ENCODE measurements at places on chromosomes 12 and 14.

DNA sequence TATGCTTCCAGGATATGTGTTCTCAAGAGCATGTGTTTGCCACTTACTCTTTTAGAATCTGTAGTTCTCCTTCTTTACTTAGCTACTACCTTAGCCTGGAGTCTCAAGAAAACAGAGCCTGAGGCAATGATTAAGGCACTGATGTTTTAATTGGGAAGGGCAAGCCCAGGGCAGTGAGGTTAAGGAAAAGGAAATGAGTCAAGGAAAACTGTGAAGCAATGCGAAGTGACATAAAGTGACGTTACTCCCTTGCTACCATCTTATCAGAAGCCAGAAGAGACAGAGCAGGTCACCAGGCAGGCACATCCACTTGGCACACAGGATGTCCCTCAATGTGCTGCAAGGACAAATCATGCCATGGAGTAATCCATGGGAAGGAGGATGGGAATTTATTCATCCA, 11.3 kb upstream of the EML5 start:
- DNase-seq, result peak; percentile 12

DNA sequence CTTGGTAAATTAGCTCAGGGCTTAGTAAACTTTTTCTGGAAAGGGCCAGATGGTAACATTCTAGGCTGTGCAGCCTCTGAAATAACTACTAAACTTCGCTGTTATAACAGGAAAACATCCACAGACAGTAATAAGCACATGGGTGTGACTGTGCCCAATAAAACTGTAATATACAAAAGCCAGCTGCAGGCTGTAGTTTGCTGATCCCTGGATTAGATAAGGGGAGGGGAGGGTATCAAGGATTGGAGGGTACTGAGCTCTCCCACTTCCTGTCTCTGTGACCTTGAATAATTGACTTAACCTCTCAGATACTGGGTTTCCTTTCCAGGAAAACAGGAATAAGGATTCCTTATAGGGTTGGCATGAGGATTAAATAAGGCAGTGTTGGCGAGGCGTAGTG, 81.2 kb downstream of the CCDC60 start:
- DNase-seq, result no peak

GRCh38 chr14:75442166-75442565, 14.3 kb downstream of the JDP2 start:
- no peak for DNase-seq

DNA sequence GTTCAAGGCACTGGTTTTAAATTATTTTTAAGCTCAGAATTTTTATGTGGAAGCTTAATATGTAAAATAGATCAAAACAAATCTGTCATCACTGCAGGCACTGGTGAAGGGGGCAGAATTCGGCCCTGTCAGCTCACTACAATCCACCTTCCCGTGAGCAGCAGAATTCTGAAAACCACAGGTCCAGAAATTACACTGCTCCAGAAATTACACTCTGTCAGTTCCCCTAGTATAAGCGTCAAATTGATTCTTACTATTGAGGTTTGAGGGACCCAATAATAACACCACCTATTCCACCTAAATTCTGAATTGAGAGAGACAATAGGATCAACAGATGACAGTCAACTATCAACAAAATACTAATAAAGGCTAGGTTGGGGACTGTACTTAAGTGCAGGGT, 245.5 kb downstream of the PHLDA1 start:
- no peak for DNase-seq

- no peak for DNase-seq
Measured at GRCh38 chr14:62189698-62190097, 427.5 kb downstream of the SNAPC1 start.

GRCh38 chr12:115632308-115632707, 645.2 kb downstream of the MED13L start:
- no peak for DNase-seq

DNA sequence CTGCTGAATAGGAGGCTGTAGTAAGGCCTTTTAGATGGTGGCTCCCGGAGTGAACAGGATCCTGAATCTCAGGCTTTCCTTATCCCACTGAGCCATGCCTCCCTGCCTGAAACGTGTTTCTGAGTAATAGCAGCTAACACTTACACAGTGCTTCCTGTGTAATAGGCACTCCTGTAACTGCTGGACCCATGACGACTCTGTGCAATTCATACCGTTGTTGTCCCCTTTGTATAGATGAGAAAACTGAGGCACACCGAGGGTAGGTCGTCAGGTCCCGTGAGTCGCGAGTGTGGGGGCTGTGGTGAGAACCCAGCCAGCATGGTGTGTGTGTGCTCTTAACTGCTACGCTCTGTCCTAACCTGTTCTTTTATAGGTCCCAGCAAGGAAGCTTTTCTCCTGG, 193.6 kb downstream of the CACNA1C start:
- no peak for DNase-seq

- DNase-seq, result no peak
Measured at GRCh38 chr14:49250517-49250916, 335.7 kb downstream of the RPS29 start.

GRCh38 chr12:77118696-77119095, 53.3 kb upstream of the E2F7 start:
- no peak for DNase-seq

DNA sequence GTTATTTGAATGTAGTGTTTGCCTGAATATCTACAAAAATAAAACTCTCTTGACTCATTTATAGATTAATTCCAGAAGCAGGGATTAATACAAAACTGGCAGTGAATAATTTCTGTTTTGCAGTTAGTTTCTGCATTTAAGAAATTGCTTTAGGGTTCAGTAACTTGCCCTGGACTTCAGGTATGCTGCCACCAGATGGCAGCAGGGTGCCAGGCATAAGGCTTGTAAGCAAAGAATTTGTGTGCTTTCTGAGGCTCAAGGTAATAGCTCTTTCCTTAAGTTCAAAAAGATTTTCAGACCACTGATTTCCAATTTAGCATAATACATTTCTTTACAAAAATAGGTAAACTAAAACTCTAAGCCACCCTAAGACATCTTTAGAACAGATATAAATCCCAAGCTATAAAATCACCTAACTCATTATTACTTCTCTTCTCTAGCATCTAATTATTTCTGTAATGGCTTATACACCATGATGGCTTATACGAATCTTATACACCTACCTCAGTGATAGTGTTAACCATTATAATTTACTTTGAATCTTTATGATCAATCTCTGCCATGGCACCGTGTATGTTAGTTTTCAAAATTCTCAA, 398.3 kb downstream of the APAF1 start:
- DNase-seq, result peak; percentile 77

DNA sequence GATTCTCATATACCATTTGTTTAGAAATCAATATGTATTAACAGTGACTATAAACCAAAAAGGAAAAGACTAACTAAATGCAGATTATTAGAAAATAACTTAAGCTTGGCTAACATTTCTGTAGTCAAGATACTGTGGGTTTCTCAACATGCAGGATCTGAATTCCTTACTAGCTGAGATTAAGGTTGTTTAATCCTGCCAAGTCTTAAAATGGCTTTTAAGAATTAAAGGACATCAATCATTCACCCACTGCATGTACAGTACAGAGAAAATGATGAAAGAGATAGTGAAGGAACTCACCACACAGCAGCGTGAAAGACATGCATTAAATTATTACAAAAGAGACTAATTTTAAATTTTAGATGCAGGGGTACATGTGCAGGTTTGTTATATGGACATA, 3.8 kb downstream of the ACSS3 start:
- no peak for DNase-seq

GRCh38 chr12:26691234-26691970, 141.6 kb downstream of the ITPR2 start:
- DNase-seq, result peak; percentile 95

GRCh38 chr12:64679487-64680001, 69.2 kb downstream of the RASSF3 start:
- DNase-seq, result no peak

DNA sequence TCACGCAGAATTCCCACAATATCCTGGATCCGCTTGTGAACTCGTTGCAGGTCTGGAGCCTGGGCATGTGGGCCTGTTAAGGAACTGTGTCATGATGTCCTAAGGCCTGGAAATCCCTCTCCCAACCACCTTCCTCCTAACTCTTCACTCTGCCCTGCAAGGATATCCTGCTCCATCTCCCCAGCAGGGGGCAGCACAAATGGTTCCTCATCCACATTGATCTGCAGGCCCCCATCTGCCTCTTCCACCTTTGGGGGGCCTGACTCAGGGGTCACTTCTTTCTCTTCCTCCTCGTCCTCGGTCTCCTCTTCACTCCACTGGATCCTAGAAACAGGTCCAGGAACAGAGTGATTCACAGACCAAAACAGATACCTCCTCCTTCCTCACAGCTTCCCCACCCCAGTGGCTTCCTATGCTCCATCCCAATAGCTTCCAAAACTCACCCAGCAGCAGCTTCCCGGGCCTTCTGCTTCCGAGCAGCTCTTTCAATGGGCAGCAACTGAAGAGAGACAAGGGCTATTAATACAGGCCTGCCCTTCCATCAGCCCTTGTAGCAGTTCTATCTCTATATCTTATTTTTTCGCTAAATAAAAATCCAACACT, 4.5 kb downstream of the NOP2 start:
- peak; percentile 68 for DNase-seq

DNA sequence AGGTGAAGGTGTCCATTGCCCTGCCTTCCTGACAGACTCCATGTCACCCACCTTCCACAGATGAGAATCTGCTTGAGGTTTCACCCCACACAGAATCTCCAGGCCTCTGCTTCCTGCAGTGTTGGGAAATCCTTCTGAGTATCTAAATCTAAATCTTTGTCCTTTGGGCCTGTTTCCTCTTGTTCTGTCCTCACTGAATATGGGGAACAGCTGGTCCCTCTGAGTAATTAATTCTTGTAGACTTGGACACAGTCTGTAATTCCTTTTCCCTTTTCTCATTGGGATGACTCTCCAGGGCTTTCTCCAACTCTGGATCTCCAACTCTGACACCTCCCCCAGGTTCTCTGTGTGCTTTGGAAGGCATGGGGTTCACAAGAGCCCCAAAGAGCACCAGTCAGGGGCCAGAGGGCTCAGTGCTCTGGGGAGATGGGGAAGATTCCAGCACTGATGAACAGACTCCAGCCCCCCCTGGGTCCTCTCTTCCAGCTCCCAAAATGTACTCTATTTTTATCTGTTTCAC, 2.3 kb upstream of the ACVRL1 start:
- DNase-seq, result peak; percentile 21

GRCh38 chr14:64387232-64387781, 846 bp upstream of the MTHFD1 start:
- no peak for DNase-seq

DNA sequence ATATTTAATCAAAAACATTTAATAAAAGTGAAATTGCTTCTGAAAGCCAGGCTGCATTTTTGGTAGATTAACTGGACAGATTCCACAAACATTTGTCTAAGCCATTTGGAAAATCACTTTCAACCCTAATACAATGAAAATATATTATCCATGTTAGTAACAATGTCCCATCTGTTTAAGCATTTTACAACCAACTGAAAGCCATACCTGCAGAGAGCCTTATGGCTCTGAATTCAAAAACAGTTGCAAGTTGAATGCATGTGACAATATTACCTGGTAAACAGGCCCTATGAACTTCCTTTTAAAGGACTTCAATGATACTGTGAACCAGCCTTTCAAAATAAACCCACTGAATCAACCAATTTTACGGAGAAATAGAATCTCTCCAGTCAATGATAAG, 468.1 kb downstream of the BTG1 start:
- no peak for DNase-seq

DNA sequence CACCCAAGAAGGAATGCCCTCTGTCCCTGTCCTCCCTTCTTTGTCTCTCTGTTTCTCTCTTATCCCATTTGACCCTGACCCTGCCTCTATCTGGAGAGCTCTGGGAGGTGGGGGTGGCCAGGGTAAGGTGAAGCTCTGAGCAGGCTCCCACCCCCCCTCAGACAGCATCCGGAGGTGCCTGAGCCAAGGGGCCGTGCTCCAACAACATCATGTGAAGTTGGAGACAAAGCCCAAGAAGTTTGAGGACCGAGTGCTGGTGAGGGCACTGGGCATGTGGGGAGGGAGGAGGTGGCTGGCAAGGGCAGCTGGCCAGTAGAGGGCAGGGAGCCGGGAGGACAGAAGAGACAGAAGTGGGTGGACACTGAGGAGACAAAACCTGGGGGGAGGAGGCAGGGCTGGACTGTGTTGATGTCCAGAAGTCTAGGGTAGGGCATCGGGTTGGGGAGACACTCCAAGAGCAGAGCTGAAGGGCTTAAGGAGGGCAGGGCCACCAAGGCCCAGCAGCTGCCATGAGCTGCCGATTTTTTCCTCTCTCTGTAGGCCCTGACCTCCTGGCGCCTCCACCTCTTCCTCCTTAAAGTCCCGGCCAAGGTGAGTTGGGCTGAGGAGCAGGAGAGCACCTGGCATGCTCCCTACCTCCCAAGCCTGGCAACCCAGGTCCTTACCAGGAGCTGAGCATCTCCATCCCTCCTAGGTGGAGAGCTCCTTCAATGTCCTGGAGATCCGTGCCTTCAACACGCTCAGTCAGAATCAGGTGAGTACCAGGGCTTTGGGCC, 1.9 kb downstream of the CARMIL3 start:
- DNase-seq, result no peak

DNA sequence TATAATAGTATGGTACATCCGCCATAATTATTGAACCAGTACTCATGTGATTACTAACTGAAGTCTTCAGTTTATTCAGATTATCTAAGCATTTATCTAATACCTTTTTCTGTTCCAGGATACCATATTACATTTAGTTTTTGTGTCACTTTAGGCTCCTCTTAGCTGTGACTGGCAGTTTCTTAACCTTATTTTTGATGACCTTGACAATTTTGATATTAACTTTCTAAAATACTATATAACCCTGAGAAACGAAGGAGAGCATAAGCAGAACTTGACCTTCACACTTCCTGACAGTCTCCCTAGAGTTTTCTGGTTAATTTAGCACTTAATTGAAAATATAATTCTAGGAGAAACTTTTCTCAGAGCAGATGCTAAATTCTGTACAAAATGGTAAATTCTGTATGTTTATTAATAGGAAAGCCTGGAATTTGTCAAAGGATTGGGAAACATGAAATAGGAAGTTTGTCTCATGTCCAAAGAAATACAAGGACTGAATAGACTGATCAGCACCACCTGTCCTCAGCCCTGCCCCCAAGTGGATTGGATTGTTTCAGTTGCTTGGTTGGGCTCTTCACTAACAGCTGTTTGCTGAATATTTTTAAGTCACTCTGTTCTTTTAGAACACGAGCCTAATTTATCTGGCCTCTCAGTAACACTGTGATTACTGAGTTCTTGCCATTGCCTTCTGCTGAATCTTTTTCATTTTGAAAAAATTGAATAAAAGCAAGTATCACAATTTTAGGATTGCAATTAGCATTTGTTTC, 6.0 kb downstream of the BICDL1 start:
- no peak for DNase-seq

DNA sequence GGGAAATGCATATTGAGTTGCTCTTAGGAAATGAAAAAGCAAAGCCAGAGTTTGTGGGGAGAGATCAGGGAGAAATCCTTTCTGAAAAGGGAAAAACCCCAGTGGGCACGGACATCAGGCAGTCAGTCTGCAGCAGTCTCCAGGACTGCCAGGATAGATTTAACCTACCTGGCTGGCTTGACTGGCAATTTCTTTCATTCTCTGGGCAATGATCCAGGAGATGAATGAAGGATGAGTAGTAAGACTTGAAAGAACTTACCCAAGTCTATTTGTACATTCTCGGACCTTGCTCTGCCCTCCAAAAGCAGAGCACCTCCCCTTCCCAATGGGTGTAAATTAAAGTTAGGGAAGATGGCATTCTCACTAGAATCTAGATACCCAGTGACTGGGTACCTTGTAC, 42.9 kb downstream of the CMAS start:
- DNase-seq, result no peak

GRCh38 chr14:22781301-22781991, 15.0 kb downstream of the OXA1L start:
- no peak for DNase-seq
